ENCODE measurements at places on chromosomes 12 and 14. TPM values are rescaled to one million over a fixed set of nuclear protein-coding genes. Genes with fewer than 3 reads are reported as not detected.

GRCh38 chr12:101087920-101088319, 122.1 kb downstream of the SLC5A8 start:
- DNase-seq: no peak
- H3K36me3 ChIP-seq: no peaks in the 10 kb centered on the region
- H3K4me1 ChIP-seq: no peaks in the 10 kb centered on the region
- no peak overlapping the region for H3K4me3 ChIP-seq
- H3K27me3 ChIP-seq: no peaks in the 10 kb centered on the region
- no peak overlapping the region for H3K27ac ChIP-seq

DNA sequence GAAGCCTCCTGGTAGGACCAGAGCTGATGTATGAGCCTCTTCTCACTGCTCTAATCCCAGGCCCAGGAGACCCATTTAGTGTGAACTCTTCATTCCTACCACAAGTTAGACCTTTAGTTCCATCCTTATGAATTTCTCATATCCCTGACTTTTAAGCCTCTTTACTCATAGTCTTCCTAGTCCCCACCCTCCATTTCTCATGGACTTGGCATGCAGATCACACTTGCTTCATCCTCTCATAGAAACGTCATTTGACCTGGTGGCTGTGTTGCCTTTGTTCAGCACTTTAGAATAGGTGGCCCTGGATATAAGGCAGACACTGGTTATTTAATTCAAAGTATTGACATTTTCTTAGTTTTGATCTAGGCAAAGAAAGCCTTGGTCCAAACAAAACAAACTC, 99.5 kb downstream of the SLC16A7 start:
- no peak overlapping the region for H3K4me3 ChIP-seq
- H3K4me1 ChIP-seq: peaks cover 49% of the 10 kb centered on the region
- peaks cover 14% of the 10 kb centered on the region for H3K36me3 ChIP-seq
- no peaks in the 10 kb centered on the region for H3K27me3 ChIP-seq

GRCh38 chr14:90788031-90788430, 28.2 kb downstream of the TTC7B start:
- H3K36me3 ChIP-seq: no peaks in the 10 kb centered on the region
- no peak for DNase-seq
- H3K4me1 ChIP-seq: no peaks in the 10 kb centered on the region
- no peak overlapping the region for H3K4me3 ChIP-seq
- no peak overlapping the region for H3K27ac ChIP-seq

- no peaks in the 10 kb centered on the region for H3K4me1 ChIP-seq
- H3K27ac ChIP-seq: no peak overlapping the region
- H3K4me3 ChIP-seq: no peak overlapping the region
- H3K27me3 ChIP-seq: no peaks in the 10 kb centered on the region
- no peaks in the 10 kb centered on the region for H3K36me3 ChIP-seq
These were observed 117.2 kb downstream of the LRRK2 start for GRCh38 chr12:40342010-40342409.

Gene XRCC3
- 9.3 TPM for total RNA-seq

Gene DTX1
- total RNA-seq: not detected

GRCh38 chr14:69713209-69713781, 53.6 kb upstream of the SRSF5 start:
- H3K27me3 ChIP-seq: peaks cover 5% of the 10 kb centered on the region
- no peak overlapping the region for H3K27ac ChIP-seq
- no peak overlapping the region for H3K4me3 ChIP-seq
- DNase-seq: no peak
- H3K4me1 ChIP-seq: peaks cover 23% of the 10 kb centered on the region
- no peaks in the 10 kb centered on the region for H3K36me3 ChIP-seq

DNA sequence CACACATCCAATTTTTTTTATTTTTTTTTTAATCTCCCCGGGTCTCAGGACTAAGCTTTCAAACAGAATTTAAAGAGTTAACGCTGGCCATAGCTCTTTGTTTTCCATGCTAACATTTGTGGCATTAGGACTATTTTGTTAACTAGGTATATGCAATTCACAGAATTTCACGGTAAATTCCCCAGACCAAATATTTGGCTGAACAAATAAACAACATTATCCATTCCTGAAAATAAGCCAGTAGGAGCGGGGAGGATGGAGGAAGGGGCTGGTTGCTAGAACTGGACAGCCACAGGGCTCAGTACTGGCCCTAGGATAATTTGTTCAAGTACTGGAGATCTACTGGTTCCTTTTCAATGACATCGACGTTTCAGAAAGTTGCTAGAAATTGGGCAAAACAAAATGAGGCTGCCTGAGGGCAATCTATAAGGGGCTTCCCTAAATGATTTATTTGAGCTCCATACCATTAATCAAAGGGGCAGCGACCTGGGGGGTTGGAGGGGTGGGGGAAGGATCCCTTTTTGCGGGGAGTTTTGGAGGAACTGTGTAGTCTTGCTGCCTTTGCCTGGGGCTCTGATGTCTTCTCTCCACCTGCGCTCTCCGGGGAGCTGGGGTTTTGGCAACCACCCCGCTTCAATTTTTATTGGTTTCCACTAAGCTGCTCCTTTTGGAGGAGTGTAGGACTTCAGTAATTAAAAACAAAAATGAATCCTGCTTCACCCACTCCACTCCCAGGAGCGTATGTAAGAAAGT, 9.0 kb downstream of the BMP4 start:
- no peak overlapping the region for H3K4me3 ChIP-seq
- DNase-seq: no peak
- H3K27me3 ChIP-seq: peaks cover 14% of the 10 kb centered on the region
- peaks cover 22% of the 10 kb centered on the region for H3K4me1 ChIP-seq
- H3K36me3 ChIP-seq: peaks cover 12% of the 10 kb centered on the region

DNA sequence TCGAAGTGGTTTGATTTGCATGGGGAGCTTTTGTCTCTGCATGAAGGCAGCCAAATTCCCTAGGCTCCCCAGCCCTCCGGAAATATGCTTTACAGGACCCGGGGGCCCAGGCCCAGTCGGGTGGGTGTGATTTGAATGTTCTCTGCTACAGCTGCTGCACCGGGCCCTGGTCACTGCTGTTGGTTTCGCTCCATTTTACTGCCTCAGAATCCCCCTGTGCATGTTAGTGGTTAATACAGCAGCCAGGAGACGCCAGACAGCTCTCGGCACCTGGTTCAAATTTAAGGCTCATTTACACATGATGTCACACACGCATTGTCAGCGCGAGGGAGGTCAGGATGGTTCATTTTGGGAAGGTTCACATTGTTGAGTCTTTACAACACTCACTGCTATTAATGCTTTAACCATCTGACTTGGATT, 99.6 kb downstream of the SLC38A6 start:
- peak; percentile 82 for DNase-seq
- peaks cover 30% of the 10 kb centered on the region for H3K36me3 ChIP-seq
- peak overlapping the region; percentile 83 for H3K27ac ChIP-seq
- peak overlapping the region; percentile 38 for H3K4me3 ChIP-seq
- H3K4me1 ChIP-seq: peaks cover 35% of the 10 kb centered on the region

Gene TOMM20L
- not detected for total RNA-seq

DNA sequence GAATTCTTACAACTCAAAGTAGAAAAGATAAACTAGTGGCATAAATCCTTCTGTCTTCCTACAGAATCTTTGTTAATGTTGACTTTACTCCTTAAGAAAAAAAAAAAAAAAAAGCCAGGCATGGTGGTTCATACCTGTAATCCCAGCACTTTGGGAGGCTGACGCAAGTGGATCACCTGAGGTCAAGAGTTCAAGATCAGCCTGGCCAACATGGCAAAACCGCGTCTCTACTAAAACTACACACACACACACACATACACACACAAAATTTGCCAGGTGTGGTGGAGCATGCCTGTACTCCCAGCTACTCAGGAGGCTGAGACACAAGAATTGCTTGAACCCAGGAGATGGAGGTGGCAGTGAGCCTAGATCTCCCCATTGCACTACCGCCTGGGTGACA, 17.7 kb upstream of the SPTSSA start:
- DNase-seq: no peak
- H3K36me3 ChIP-seq: no peaks in the 10 kb centered on the region

All from HFFc6 (cell line).